NCI-H226 (cell line): ENCODE measurements at places on chromosomes 3 and 15.
A peak's percentile ranks its signal among the peaks of the same experiment; 100 is the strongest.

DNA sequence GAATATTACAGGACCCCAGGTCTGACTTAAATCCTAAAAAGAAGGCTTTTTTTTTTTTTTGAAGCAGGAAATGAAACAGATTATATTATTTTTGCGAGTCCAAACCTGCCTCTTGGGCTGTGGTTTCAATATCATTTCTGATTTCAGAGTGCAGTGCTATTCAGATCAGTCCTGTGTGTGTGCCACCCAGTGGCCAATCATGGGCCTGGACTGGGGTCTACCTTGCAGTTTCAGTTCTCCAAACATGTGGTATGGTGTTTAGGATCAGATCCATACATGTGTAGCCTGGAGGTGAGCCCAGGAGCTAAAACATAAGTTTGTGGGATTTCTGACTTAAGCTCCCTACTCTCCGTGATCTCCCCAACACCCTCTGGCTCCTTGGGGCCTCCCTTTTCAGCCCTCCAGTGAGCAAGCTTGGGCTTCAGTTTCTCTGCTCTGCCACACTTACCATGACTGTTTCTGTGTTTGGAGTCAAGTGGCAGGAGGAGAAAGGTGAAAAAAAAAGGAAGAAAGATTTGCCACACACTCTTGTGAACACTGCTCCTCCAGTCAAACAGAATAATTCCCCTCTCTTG lies 12.1 kb upstream of the THSD4 start:
- peak; percentile 60 for DNase-seq

DNA sequence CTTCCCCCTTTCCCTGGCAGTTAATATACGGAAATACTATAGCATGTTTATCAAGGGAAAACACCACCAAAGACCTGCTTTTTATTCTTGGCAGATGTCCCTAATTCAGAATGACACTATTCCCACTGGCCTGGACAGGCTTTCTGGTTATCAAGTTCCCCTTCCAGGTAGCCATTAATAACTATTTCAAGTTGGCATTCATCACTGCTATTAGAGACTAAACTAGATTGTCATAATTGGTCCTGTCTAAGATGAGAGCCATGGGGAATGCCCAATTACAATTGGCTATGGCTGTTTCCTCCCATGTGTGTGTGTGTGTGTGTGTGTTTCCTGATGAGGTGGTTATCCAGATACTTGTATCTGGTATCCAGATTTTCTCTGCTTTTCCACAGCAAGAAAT lies 608.1 kb downstream of the SQOR start:
- DNase-seq = no peak

- DNase-seq = no peak
Observed at GRCh38 chr15:87907676-87908446, 348.7 kb downstream of the NTRK3 start.

DNA sequence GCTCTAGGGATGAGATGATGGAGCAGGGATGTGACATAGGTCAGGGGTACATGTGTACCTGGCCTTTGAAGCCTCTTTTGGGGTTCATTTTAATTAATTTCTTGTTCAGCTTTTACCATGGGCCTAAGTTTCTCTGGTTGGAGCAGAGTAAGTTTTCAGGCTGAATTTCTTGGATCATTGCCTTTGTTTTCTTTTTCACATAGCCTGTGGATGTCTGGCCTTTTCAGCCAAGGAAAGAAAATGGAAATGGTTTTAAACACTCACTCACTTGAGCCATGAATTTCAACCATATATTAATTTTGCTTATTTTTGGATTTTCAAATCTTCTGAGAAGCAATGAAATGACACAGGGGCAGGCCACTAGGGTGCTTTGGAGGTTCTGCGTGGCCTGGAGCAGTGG lies 30.2 kb downstream of the CACNA1D start:
- no peak for DNase-seq

GRCh38 chr15:70345251-70346019 lies 247.7 kb upstream of the TLE3 start:
- no peak for DNase-seq

DNA sequence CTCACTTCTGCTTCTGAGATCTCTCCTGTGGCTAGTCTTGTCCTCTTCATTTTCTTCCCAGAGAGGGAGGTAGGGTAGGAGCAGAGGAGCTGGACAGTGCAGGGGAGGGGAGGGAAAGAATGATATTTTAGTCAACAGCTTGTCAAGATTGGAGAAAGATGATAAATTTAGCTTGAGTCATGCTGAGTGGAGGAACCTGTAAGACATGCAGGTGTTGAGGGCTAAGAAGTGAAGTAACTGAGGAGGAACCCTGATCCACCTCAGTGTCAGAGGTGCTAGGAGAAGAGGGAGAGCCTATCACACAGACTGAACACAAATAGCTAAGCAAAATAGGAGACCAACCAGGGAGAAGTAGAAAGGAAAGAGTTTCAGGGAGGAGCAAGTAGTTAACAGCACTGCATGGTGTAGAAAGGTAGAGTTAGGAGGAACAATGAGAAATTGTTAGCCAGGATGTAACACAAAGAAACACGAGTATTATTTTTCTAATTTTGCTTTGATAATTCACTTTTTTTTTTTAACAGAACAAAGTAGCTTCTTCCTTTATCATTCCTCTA lies 108.2 kb upstream of the CHRM5 start:
- peak; percentile 18 for DNase-seq

DNA sequence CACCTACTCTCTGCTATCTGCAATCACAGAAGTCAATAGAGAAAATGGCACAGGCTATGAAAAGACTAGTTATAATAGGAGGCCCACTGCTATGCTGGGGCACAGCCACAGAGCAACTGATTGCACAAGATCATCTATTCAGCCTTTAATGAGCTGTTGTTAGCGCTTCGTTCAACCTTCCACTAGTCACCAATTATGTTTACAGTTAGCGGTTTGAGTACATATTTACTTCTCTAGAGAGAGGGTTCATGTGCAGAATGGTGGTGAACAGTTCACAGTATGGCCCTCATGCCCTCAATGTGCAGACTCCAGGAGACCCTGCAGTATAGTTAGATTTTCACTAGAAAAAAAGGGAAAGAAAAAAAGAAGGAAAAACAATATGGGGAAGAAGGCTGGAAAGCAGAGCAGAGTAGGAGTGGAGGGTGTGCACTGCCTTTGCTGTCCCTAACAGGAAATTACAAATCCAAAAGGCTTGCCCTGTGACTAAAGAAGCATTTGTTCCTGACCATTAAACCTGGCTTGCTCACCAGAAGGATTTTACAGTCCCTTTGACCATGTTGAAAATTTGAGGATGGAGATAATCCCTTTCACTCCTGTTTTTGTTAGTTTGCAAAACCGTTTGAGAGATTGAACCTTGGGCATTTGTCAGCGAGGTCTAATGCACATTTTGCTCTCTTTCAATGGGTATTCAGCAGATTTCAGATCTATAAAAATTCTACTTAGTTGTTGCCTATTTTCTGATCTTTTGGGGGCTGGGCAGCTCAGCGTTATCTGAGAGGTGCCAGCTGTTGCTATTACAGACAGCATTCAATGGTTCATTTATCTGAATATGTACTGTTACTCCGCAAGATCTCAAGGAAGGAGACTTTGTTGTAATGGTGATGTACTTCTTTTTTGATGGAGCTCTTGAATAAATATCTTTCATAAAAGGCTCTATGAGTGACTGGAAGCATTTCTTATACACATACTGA lies 296.1 kb downstream of the LSAMP start:
- DNase-seq = no peak

- DNase-seq = no peak
Observed at GRCh38 chr3:157931517-157931916, 174.7 kb downstream of the SHOX2 start.

DNA sequence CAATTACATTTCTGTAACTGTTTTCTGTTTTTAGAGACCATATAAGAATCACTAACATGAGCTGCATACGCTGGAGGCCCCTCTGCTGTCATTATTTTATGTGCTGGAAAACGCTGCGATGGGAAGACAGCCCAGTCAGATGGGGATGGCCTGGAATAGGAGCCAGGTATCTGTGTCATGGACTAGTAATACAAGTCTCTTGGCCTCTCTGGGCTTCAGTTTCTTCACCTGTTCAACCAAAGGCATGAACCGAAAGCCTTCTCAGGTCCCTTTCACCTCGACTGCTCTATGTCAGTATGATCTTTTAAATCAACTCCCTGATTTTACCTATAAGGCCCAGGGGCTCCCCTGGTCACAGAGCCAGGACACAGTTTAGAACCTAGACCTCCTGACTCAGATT lies 14.6 kb upstream of the RFTN1 start:
- no peak for DNase-seq

GRCh38 chr3:45689787-45690145 lies 570 bp downstream of the SACM1L start:
- DNase-seq = no peak

DNA sequence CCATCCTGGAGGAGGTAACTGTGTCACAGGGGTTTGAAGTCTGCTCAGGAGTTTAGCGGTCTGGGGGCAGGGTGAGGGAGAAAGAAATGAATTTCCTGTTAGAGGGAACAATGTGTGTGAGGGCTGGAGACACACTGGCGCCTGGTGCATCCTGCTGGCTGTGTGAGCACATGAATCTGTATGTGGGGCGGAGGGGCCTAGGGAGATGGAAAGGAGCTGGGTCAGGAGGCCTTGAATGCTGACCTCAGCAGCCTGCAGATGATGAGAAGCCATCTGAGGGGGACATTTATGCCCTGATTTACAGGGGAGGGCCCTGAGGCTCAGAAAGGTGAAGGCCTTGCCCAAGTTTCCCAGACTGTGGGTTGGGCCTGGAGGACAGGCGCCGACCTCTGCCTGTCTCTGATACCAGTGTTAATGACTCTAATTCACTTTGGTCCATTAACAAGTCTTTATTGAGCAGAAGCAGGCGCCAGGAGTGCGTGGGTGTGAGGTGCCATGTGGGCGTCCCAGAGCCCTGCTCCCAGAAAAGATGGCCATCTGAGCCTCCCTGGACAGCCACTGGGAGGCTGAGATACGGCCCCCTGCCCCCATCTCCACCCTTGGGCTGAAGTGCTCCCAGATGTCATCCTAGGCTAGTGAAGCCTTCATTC lies 34.8 kb downstream of the LINGO1 start:
- no peak for DNase-seq

DNA sequence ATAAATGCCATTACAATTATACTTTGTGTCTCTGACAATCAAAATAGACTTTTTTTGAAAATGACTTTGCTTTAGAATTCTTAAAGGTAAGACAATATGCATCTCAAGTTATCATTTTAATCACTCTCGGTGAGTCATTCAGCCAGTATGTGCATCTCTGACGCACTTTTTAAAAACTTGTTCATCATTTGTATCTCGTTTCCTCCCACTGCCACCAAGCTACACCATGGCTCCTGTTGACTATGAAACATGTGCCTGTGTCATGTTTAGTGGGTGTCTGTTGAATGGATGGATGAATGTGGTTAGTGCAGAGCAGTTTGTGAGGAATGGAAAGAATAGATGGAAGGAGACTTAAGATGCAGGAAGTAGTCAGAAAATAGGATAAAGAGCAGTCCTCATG lies 68.6 kb downstream of the ARPP21 start:
- no peak for DNase-seq

DNA sequence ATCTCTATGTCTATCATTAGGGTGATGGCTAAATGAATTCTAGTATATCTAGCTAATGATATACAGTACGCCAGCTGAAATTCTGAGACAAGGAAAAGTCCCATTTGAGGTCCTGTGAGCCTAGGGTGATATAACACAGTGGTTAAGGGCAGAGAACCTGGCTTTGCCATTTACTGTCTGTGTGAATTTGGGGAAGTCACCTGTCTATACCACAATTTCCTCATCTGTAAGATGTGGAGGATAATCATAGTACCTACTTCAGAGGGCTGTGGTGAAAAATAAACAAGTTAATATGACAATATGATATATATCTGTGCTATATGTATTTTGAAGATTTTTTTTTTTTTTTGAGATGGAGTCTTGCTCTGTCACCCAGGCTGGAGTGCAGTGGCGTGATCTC lies 9.8 kb upstream of the ANKDD1A start:
- no peak for DNase-seq

- no peak for DNase-seq
Observed at GRCh38 chr3:49019941-49020329, 1.6 kb upstream of the DALRD3 start.

GRCh38 chr15:73081321-73081958 lies 29.2 kb downstream of the NEO1 start:
- DNase-seq = no peak

DNA sequence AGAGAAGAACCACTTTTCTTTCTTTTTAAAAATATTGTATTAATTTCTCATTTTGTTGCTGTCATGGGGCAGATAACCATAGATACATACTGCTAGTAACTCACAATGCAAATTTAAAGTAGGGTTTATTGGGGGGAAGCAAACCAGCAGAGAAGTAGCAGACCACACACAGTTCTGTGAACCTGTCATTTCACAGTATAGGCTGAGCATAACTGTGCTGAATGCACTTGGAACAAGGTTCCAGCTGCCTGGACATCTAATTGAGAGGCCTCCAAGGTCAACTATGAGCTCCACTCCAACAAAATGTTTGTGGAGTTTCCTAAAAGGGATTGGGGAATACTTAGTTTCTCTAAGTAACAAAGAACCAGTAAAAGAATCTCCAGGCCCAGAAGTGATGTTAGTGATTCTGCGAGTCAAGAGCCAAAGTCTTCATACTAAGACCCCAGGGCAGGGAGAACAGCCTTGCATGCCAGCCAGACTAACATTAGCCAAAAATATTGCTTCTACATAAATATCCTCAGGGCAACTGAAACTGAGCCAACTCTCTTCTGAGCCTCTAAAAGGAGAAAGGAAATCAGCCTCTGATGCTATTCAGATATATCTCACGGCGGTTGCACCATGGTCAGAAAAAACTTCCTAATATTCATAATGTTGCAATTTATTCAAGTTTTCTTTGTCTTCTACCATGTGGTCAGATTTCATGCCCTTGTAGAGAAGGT lies 856.4 kb upstream of the ALCAM start:
- DNase-seq = peak; percentile 65

DNA sequence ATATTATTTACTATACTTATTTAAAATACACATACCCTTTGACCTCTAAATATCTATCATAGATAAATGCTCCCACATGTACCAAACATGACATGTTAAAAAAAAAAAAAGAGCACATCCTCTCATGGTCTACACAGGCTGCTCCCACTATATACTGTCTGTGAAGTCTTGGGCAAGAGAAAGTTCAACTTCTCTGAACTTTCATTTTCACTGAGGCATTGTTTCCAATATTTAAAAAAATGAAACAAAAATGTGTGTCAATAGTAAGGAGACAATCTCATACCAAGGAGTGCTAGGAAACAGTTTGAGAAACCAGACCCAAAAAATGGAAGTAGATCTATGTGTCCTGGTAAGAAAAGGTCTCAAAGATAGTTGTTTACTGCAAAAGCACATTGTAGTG lies 29.3 kb downstream of the SLC4A7 start:
- no peak for DNase-seq
